ENCODE measurements at places on chromosomes 13 and 19.

DNA sequence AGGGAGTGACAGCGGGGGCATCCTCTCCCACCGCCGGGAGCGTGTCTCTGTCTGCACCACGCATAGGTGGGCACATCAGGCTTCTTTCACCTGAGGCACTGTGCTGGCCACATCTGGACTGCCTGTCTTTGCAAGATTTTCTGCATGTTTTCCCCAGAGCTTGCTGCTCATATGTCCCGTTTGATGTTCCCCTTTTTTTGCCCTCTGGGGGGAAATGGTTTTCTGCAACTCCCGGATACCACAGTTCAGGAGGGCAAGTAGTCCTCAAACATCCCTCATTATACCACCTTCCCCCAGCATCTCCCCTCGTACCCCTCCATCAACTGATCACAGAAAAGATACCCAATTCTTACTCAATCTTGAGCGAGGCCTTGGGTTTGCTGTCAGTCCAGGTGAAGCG lies 168.0 kb downstream of the PAN3 start:
- DNase-seq = no peak

DNA sequence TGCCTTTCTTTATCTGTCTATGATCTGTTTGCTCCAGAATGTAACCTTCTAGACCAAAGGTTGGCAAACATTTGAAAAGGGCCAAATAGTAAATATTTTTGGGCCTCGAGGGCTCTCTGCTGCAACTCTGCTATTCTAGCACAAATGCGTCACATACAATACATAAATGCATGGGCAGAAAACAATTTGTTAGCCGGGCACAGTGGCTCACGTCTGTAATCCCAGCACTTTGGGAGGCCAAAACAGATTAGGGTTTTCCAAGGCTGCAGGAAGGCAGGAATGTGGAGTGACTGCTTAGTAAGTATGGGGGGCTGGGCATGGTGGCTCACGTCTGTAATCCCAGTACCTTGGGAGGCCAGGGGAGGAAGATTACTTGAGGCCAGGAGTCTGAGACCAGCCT lies 21.9 kb upstream of the EVI5L start:
- DNase-seq = no peak

GRCh38 chr19:44718441-44719261 lies 19.7 kb downstream of the CEACAM16 start:
- DNase-seq = peak; percentile 19

DNA sequence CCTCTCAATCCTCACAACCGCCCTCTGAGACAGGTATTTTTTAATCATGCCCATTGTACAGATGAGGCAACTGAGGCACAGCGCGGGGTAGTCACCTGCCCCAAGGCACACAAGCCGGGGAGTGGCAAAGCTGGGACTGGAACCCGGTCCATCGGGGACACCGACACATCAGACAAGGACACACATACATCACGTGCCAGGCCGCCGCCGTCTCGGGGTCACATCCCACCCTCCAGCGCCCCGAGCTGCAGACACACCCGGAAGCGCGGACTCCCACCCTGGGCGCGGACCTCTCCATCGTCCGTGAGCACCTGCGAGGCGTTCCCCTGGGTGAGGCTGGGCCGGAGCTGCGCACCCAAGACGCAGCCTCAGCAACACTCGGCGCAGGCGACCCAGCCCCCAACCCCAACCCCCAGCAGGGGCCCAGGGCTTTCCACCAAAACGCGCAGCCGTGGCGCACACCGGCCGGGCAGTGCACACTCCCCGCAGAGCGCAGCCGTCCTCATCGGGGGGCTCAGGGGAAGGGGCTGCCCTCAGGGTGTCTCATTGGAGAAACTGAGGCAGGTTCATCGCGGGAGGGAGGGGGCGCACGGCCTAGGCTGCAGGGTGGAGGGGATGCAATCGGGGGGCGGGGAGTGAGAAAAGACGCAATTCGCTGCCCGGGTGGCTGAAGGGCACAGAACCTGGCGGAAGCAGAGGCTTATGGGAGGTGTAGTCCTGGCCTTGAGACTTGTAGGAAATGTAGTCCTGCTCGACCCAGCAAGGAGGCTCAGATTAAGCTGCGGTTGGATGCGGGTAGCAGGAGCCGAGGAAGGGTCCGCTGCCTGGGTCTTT lies 1.9 kb upstream of the LMTK3 start:
- peak; percentile 92 for DNase-seq

DNA sequence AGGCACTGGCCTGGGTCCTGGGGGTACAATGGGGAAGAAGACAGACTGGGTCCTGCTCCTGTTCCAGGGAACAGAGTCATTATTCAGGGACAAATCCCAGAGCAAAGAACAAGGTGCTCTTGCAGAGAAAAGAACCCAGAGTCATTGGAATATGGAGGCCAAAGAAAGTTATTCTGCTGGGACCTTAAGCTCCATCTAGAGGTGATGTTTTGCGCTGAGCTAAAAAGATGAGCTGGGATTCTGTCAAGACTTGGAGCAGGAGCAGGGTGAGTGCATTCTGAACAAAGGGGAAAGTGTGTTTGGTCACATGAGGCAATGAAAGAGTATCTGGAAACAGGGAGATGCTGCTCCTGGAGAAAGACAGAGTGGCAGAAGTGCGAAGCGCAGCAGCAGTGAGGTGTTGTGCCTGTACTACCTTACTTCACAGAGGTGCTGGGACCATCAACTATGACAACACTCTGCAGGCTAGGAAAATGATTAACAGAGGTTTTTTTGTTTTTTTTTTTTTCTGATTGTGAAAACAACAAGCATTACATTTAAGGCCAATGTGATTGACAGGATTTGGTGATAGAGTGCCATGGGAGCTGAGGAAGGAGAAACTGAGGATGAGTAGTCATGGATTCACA lies 95.3 kb upstream of the TNFSF11 start:
- DNase-seq = no peak

DNA sequence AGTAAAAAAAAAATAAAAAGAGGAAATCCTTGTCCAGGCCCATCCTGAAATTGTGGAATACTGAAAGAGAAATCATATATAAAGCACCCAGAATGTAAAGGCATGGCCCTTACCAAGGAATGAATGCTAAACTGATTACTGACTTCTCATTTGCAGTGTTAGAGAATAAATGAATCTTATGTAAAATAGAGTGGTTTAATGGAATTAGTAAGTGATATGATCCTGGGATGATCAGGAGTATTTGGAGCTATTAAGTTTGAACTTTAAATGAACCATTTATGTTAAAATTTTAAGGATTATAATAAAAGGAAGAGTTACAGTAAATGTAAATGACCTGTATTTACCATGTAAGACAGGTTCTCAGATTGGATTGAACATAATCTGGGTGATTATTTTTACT lies 75.4 kb downstream of the PDS5B start:
- DNase-seq = no peak

GRCh38 chr13:37410316-37410715 lies 188.3 kb downstream of the POSTN start:
- DNase-seq = no peak

GRCh38 chr13:65342541-65343337 lies 1887.4 kb downstream of the PCDH9 start:
- DNase-seq = no peak

DNA sequence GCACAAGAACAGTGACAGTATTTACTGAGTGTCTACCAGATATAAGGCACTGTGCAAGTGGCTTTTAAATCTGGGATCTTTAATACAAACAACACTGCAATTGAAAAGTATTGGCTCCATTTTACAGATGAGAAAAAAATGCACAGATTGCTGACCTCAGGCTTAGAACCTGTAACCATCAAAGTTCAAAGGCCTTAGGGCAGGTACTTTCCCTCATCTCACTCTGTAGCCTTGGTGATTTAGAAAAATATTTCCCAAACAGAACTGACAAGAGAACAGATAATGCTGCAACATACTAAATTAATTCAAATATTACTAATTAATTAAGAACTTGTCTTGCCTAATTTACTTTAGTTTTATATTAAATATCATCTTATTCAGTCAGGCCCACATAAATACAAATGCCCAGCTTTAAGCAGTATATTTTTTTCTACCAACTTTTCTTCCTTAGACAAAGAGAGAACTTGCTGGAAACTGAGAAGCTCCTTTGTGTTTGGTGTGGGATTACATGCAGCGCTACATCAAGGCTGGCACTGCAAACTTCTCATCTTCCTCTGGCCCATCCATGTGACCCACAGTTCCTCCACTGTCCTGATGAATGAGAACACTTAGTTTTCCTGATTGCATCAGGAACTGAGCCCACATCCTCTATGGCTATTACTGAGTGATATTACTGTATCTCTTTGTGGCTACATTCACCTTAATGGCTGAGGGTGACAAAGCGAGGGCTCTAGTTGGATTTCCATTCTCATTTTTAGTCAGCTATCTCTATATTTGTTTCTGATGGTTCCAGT lies 302.1 kb downstream of the ENOX1 start:
- no peak for DNase-seq

- no peak for DNase-seq
Observed at GRCh38 chr19:37991841-37992248, 84.8 kb downstream of the SIPA1L3 start.

GRCh38 chr13:36965767-36966166 lies 33.4 kb downstream of the ALG5 start:
- no peak for DNase-seq

- DNase-seq = no peak
Observed at GRCh38 chr19:1361601-1362386, 21.9 kb upstream of the NDUFS7 start.

DNA sequence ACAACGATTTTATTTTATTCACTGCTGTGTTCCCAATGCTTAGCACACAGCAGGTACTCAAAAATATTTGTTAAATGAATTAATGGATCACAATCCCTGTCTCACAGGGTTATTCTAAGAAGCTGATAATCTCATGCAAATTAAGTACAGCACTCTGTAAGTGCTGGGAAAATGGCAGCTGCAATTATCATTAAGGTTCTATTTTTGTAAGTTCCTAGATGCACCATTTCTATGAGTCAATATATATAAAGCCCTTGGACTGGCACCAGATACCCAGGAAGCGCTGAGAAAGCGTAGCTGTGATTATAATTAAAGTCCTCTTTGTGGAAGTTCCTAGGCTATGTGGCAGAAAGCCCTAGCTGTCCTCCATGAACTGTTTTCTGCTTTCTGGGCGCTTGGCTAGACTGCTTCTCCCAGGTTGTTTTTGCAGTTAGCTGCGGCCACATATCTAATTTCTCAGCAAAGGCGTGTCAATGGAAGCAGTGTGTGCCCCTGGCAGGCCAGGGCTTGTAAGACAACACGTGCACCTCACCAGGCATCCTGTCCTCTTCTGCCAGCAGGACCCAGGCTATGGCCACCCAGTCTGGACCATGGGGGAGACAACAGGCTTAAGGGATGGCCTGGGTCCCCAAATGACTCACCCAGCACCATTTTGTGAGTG lies 5.2 kb upstream of the SRRM5 start:
- no peak for DNase-seq

DNA sequence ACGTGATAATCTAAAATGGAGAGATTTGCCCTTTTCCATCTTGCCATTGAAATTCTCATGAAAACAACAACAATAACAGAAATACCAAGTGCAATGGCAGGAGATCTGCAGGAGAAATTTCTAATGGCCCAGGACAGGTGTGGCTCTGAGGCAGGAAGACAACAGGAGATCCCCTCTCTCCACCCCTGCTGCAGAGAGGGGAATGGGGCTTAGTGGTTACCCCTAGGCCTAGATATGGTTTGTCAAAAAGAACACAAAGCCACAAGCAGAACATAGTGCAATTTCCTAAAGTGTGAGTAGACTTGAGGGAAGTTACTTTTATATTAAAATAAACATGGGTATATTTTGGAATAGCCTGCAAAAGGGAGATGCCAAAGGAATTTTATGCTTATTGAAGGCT lies 369.5 kb downstream of the KCNRG start:
- DNase-seq = no peak

DNA sequence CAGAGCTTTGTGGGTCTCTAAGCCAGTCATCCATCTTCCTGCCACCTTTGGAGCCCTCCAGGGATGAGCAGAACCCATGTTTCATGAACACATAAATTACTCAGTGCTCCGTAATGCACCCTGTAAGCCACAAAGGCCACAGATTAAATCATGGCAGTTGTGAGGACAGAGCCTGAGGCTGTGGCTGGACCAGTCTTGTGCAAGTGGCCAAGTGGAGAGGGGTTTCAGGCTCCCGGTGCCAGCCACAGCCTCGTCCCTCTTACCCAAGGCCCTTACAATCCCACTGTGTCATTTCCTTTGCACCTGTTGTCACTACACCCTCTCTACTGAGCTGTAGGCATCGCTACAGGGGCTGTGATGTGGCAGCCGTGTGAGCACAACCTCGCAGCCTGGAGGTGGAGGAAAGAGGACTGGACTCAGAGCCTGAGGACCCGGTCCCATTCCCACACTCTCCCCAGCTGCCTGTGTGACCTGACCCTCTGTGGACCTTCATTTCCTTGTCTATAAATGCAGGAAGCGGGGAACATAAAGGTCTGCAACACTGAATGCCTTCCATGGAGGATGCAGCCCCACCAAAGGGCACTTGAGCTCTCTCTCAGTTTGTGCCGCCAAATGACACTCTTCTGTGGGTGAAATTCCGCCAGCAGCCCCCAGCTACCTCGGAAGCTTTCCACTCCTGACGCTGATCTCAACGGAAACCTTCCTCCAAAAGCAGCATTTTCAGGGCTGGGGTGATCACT lies 792.0 kb downstream of the UQCRFS1 start:
- no peak for DNase-seq

- no peak for DNase-seq
Observed at GRCh38 chr19:50486823-50487515, 10.3 kb upstream of the GARIN5A start.

- no peak for DNase-seq
Observed at GRCh38 chr13:114248011-114248410, 13.3 kb downstream of the CDC16 start.

DNA sequence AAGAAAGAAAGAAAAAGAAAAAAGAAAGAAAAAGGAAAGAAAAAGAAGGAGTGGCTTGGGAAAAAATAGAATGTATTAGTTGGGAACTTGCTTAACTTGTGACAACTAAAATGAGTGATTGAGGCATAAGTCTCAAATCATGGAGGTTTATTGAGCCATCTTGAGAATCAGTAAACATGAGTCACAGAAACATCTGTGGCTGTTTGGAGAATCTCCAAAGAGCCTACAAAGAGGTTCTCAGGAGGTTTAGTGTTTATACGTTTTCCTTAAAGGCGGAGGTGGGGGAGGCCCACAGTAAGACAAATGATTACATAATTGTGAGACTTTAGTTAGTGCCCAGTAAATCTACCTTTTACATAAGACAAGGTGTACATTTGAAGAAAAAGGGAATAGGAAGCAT lies 38.6 kb downstream of the WDR87 start:
- no peak for DNase-seq

DNA sequence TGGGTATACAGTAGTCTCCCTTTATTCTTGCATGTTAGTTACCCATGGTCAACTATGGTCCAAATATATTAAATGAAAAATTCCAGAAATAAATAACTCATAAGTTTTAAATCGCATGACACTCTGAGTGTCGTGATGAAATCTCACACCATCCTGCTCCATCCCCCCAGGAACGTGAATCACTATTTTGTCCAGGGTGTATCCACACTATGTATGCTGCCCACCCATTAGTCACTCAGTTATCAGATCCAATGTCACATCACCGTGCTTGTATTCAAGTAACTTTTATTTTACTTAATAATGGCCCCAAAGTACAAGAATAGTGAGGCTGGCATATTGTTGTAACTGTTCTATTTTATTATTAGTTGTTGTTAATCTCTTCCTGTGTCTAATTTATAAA lies 115.8 kb upstream of the SERP2 start:
- DNase-seq = no peak

GRCh38 chr19:28374971-28375370 lies 838.0 kb downstream of the UQCRFS1 start:
- DNase-seq = no peak

- no peak for DNase-seq
Observed at GRCh38 chr13:85137516-85137915, 661.7 kb downstream of the SLITRK6 start.

- no peak for DNase-seq
Observed at GRCh38 chr19:35908973-35909683, 1.0 kb upstream of the TYROBP start.
